Upper lobe of right lung (tissue), 1 donor: ENCODE measurements at places on chromosomes 3 and 15.

- DNase-seq = no peak
- no peak overlapping the region for H3K4me3 ChIP-seq
- no peak overlapping the region for H3K27ac ChIP-seq
- H3K4me1 ChIP-seq = no peaks in the 10 kb centered on the region
- H3K36me3 ChIP-seq = no peaks in the 10 kb centered on the region
- no peaks in the 10 kb centered on the region for H3K27me3 ChIP-seq
These were observed 168.0 kb downstream of the FOXB1 start for GRCh38 chr15:60172143-60172542.

DNA sequence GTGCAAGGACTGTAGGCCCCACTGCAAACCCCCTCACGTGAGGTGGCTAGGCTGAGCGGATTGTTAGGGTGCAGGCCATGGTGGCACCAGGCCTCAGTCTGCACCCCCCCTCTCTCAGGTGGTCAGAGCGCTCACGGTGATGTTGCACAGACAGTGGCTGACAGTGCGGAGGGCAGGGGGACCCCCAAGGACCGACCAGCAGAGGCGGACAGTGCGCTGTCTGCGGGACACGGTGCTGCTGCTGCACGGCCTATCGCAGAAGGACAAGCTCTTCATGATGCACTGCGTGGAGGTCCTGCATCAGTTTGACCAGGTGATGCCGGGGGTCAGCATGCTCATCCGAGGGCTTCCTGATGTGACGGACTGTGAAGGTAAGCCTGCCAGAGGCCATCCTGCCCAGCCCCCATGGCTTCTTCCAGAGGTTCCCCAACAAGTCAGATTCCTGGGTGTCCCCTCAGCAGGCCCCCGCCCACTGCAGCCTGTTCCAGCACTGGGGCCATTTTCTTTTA lies 18.2 kb downstream of the ATRIP start:
- DNase-seq = no peak
- peak overlapping the region; percentile 100 for H3K27ac ChIP-seq

DNA sequence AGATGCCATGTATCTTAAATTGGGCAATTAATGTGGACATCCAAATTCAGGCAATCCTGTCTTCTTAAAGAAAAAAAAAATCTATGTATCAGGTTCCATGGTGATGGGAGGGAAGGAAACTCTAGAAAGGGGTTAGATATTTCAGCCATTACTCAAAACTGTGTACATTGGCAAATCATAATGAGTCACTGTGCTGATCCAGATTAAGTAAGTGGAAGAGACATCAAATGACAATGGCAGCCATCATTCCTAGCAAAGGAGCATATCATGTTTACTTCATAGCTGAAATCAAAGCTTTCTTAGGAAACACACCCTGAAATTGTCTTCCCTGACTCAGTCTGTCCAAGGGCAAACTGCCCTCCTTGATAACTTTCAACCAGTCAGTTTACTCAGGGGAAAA lies 713.3 kb upstream of the GBE1 start:
- no peak overlapping the region for H3K4me3 ChIP-seq
- H3K27ac ChIP-seq = no peak overlapping the region
- H3K36me3 ChIP-seq = no peaks in the 10 kb centered on the region
- H3K4me1 ChIP-seq = no peaks in the 10 kb centered on the region

GRCh38 chr15:71810256-71811035 lies at the start of gene NR2E3:
Gene NR2E3 (plus strand): TSS chr15:71810554. CDS start chr15:71810744, 190 bp downstream.
- DNase-seq = no peak
- no peak within 1 kb of the TSS for H3K4me3 ChIP-seq
- H3K4me1 ChIP-seq = no peaks in the 10 kb centered on the region
- no peaks in the 10 kb centered on the region for H3K36me3 ChIP-seq
- no peak within 1 kb of the TSS for H3K27ac ChIP-seq

- H3K36me3 ChIP-seq = no peaks in the 10 kb centered on the region
- no peak overlapping the region for H3K4me3 ChIP-seq
- no peak overlapping the region for H3K27ac ChIP-seq
- H3K27me3 ChIP-seq = no peaks in the 10 kb centered on the region
- no peak for DNase-seq
- no peaks in the 10 kb centered on the region for H3K4me1 ChIP-seq
These were observed 806.6 kb upstream of the LMCD1 start for GRCh38 chr3:7695049-7695448.

- H3K27me3 ChIP-seq = no peaks in the 10 kb centered on the region
- no peak for DNase-seq
- no peaks in the 10 kb centered on the region for H3K36me3 ChIP-seq
- H3K27ac ChIP-seq = no peak overlapping the region
- H3K4me3 ChIP-seq = no peak overlapping the region
- peaks cover 25% of the 10 kb centered on the region for H3K4me1 ChIP-seq
These were observed 129.7 kb upstream of the ROPN1 start for GRCh38 chr3:124121379-124122312.

DNA sequence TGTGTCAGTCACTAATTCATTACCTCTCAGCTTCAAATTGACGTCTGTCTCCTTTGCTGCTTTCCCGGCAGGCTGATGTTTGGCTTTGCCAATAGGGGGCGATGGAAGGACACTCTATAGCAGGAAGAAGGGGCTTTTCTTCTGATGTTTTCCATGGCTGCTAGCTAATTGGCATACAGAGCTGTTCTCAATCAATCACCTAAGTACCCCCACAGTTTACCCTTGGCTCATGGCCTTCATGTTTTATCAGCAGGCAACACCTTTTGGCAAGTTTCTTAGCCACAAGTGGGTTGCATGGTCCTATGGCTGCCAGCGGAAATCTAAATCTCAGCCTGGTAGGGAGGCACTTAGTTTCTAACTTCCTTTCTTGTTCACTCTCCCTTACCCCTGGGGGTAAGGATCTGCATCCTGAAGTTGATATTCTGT lies 45.0 kb downstream of the ESYT3 start:
- no peaks in the 10 kb centered on the region for H3K4me1 ChIP-seq
- H3K36me3 ChIP-seq = no peaks in the 10 kb centered on the region
- no peak overlapping the region for H3K27ac ChIP-seq
- H3K27me3 ChIP-seq = no peaks in the 10 kb centered on the region

GRCh38 chr3:81463781-81464180 lies 297.7 kb downstream of the GBE1 start:
- H3K4me3 ChIP-seq = no peak overlapping the region
- no peak for DNase-seq
- H3K36me3 ChIP-seq = no peaks in the 10 kb centered on the region

DNA sequence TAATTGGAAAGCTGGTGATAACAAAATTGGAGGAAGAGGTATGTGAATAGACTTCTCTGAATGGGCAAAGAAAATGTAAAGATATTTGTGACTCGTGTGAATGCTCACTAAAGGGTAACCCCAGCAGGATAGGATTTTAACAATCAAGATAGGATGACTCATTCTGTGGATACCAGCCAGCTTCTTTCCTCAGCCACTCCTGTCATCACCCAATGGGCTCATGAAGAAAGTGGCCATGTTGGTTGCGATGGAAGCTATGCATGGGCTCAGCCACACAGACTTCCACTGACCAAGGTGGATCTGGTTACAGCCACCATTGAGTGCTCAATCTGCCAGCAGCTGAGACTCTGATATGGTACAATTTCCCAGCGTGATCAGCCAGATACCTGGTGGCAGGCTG lies 40.9 kb downstream of the STRIT1 start:
- no peak overlapping the region for H3K27ac ChIP-seq
- no peak overlapping the region for H3K4me3 ChIP-seq
- DNase-seq = no peak
- H3K36me3 ChIP-seq = no peaks in the 10 kb centered on the region

DNA sequence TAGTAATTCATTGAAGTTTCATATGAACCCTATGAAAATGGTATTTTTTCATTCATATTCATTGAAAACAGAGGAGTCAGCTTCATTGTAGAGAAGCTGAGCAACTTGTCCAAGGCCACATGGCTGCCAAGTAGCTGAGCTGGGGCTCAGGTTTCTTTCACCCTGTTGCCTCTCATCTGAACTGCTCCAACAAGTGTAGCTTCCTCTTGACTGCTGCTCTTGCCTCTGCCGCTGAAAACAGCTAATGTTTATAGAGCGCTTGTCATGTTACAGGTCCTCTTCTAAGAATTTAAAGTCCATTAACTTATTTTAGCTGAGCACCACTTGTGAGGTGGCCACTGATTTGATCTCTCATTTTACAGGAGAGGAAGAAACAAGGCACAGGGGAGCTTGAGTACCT lies 81.1 kb downstream of the PDCD6IP start:
- DNase-seq = no peak
- H3K27me3 ChIP-seq = no peaks in the 10 kb centered on the region
- H3K27ac ChIP-seq = no peak overlapping the region
- peaks cover 8% of the 10 kb centered on the region for H3K4me1 ChIP-seq
- H3K36me3 ChIP-seq = no peaks in the 10 kb centered on the region

DNA sequence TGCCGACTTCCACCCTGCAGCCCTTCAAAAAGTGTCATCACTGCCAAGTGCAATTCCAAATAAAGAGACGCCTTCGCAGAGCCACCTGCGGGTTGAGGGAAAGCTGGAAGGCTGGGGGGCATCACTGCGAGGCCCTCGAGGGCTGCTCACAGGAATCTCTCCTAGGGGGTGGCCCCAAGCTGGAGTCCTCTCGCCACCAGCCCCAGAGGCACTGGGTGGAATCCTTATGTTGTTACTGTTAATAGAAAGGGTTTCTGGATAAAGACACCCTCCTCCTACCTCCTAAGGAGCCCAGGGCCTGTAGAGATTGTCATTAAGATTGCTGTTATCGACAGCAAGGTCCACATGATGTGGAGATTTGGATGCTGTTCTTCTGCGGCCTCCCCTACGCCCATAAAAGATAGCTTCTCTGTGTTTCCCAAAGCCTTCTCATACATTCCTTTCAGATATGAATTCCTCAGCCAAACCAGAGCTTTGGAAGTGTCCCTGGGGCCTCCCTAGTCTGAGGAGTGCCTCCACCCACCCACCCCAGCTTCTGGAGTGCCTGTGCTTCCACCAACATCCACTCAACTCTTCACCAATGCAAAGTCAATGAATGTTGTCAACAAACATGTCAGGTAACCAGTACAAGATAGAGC lies 512.7 kb downstream of the SHQ1 start:
- H3K4me1 ChIP-seq = peaks cover 9% of the 10 kb centered on the region
- H3K27ac ChIP-seq = no peak overlapping the region
- H3K4me3 ChIP-seq = no peak overlapping the region
- DNase-seq = no peak
- no peaks in the 10 kb centered on the region for H3K27me3 ChIP-seq
- H3K36me3 ChIP-seq = no peaks in the 10 kb centered on the region

- no peaks in the 10 kb centered on the region for H3K4me1 ChIP-seq
- no peak for DNase-seq
- H3K27ac ChIP-seq = no peak overlapping the region
These were observed 103.0 kb upstream of the ARHGEF26 start for GRCh38 chr3:154018100-154018696.

- H3K27me3 ChIP-seq = no peaks in the 10 kb centered on the region
- H3K4me1 ChIP-seq = peaks cover 7% of the 10 kb centered on the region
- no peak overlapping the region for H3K27ac ChIP-seq
- H3K36me3 ChIP-seq = peaks cover 69% of the 10 kb centered on the region
- no peak for DNase-seq
These were observed 12.8 kb downstream of the ADPGK start for GRCh38 chr15:72770673-72771328.

- DNase-seq = no peak
- H3K27me3 ChIP-seq = no peaks in the 10 kb centered on the region
- H3K4me3 ChIP-seq = no peak overlapping the region
- no peak overlapping the region for H3K27ac ChIP-seq
These were observed 12.4 kb downstream of the PFN2 start for GRCh38 chr3:149958171-149958796.

DNA sequence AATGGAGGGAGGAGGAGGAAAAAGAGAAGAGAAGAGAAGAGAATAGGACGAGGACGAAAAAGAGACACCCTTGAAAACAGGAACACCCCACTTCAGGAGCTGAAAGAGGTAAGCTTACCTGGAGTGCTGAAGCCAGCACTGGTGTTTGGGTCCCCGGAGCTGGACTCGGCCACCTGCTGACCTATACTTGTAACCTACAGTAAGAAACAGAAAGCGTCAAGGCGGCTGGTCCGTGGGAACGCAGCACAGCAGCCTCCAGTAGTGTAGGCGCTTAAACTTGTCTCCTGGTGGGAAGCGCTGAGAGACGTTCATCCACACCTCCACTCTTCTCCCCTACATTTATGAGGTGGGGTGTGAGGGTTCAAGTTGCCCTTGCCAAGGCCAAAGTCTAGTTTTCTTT lies 141.0 kb downstream of the NSMCE3 start:
- no peaks in the 10 kb centered on the region for H3K4me1 ChIP-seq
- no peaks in the 10 kb centered on the region for H3K36me3 ChIP-seq
- no peak for DNase-seq
- no peak overlapping the region for H3K4me3 ChIP-seq
- no peak overlapping the region for H3K27ac ChIP-seq

GRCh38 chr3:177281292-177282118 lies 84.2 kb upstream of the TBL1XR1 start:
- no peaks in the 10 kb centered on the region for H3K36me3 ChIP-seq
- peaks cover 10% of the 10 kb centered on the region for H3K4me1 ChIP-seq
- no peak for DNase-seq
- no peak overlapping the region for H3K4me3 ChIP-seq
- no peaks in the 10 kb centered on the region for H3K27me3 ChIP-seq
